Right renal pelvis (tissue), 4 donors: ENCODE measurements at places on chromosomes 2 and 18.

DNA sequence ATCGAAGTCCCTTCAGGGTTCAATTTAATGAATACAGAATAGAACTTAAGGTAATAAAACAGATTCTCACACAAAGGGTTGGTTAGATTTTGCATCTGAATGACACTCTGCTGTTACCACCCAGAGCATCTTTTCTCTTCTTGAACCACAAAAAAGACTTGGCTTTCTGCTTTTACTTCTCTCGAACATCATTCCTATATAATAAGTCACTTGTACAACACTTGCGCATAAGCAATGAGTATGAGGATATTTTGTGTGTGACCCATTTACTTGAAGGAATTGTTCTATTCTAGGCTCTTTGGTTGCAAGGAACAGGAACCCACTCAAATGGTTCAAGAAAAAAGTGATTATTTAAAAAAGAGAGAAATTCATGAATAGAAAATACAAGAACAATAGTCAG is 126.2 kb downstream of the NUP35 start:
- no peak for DNase-seq

GRCh38 chr18:68499141-68499540 is 215.8 kb downstream of the TMX3 start:
- DNase-seq, result no peak

DNA sequence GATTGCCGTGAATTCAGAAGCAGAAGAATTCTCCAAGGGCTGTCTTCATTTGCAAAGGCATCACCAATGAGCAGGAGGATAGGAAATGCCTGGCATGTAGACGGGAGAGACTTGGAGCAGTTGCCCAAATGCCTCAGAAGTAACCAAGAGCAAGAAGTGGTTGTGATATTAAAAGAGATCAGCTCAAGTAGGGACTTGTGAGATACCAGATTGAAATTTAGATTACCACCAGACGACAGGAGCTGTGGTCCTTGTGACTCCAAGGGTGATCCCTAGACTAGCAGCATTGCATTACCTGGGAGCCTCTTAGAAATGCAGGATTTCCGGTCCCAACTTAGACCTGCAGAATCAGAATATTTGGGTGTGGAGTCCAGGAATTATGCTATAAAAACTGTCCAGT is 228.6 kb upstream of the EPAS1 start:
- DNase-seq, result no peak

- DNase-seq, result no peak
Observed at GRCh38 chr2:63792530-63792929, 49.2 kb upstream of the UGP2 start.

GRCh38 chr2:192043216-192043870 is 151.4 kb downstream of the TMEFF2 start:
- no peak for DNase-seq

DNA sequence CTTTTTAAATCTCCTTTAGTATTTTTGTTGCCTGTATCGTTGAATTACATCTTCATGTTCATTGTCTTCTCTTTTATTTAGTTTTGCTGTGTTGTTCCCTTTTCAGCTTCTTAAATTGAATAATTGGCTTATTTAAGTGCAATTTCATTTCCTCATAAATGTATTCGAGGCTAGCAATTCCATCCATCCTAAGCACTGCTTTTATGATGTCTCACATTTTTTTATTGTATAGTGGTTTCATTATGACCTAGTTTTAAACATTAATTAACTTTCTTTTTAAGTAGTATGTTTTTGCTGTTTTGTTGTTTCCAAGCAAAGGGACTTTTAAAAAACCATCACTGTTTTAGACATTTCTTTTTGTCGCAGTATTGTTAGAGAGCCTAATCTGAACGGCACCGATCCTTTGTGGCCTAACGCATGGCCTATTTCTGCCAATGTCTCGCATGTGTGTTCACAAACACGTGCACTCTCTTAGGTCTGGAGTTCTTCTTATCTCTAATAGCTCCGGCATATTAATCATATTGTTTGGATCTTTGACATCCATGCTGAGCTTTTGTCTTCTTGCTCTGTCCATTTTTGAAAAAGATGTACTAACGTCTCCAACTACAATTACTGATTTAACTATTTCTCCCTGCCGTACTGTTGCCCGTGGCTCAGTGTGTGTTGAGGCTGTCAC is 59.6 kb upstream of the ZNF516 start:
- no peak for DNase-seq

GRCh38 chr2:9100080-9100876 is 96.8 kb upstream of the MBOAT2 start:
- no peak for DNase-seq

DNA sequence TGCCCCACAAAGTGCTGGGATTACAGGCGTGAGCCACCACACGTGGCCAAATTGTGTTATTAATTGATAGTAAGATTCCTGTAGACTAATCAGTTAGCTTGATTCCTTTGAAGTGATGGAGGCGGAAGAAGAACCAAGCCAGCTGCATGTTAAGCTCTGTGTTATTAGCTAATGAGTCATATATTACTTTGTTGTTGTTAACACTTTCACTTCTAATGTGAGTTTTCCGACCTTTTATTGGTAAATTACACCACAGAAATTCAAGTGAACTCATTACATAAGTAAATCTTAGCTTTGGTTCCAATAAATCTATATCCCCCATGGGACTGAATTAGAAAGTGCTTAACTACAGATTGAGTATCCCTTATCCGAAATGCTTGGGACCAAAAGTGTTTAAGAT is 20.3 kb downstream of the CHMP1B start:
- no peak for DNase-seq

DNA sequence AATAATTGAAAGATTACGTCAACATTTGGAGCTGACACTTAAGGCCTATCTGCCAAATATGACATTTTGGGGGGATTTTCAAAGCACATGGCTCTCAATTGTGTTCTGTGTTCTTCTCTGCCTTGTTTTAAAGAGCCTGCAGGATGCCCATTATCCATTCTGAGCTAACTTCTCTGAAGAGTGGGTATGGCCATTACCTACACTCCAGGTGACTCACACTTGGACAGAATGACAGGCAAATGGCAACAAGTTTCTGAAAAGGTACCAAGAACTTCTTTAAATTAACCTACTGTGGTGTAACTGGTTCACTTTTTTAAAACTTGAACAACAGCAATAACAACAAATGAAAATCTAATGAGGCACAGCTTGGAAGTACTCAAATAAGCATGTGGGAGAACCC is 834.9 kb upstream of the SLC39A10 start:
- DNase-seq, result no peak

DNA sequence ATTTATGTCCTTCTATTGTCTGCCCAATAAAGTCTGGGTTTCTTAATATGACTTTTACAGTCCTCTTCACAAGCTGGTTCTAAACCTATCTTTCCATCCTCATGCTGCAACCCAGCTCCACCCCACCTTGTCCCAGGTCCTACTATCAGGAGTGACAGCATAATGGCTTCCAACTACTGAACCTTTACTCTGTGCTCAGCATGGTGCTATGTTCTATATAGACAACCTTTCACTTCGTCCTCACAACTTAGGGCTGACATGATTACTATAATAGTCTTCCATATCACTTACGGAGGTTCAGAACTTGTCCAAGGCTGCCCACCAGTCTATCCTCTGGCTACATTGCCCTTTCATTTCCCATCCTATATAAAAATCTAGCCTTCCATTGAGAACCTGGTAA is 256.8 kb downstream of the ALK start:
- DNase-seq, result no peak

- no peak for DNase-seq
Observed at GRCh38 chr2:41741951-41742595, 305.7 kb upstream of the PKDCC start.

DNA sequence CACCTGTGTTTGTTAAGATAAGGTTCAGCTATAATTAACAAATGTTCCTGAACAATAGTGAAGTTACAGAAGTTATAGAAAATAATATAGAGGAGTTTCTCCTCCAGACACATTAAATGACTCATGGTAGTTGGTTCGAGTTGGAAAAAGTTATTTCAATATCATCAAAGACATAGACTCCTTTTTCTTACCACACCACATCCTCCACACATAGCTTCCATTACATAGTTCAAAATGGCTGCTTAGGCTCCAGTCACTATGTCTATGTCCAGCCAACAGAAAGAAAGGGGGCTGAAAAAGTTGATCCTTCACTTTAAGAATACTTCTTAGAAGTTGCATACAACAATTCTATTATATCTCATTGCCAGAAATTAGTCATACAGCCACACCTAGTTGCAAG is 50.7 kb downstream of the DYNAP start:
- DNase-seq, result no peak

DNA sequence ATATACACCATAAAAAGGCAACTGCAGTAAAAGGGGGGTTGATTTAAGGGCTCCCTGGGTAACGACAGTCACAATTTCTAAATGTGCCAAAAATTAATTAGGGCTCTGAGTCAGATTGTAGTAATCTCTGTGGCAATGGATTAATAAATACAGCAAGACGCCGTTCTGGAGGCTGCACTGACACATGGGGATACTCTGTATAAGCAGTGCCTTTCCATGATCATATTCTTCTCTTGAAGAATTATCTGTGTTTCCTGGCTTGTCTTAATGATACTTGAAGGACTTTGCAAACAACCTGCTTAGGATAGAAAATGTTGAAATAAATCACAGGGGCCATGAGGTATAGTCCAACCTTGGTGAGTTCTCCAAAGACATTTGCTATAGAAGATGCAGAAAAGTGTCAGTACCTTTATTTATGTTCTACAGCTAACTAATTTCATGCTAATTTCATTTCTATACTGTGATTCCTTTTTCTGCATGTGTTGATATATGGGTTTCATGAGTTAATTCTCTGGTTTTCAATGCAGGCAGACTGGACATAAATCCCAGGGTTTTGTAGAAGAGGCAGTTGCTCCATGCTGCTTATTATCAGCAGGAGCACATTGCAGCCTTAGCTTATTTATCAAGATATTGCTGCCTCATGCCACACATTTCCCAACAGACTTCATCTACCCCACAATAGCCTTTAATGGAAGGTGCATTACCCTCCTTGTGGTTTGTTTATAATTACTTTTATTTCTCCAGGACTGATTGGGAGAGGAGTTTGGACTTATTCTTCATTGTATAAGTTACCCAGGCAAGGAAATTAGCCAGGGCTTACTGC is 54.8 kb downstream of the HNMT start:
- DNase-seq, result no peak

DNA sequence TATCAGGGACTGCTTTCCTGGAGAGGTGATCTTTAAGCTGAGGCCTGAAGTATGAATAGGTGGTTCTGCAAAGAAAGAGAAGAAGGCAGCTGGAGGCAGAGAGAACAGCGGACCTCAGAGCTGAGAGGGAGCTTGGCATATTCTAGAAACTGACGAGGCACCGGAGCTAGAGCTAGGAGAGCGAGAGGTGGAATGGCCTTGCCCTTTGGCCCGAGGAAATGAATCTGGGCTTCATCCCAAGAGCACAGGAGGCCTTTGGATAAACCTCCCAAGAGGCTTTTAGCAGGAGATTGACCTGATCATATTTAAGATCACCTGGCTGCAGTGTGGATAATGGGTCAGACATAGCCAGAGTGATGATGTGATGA is 7.9 kb downstream of the DYSF start:
- DNase-seq, result no peak

DNA sequence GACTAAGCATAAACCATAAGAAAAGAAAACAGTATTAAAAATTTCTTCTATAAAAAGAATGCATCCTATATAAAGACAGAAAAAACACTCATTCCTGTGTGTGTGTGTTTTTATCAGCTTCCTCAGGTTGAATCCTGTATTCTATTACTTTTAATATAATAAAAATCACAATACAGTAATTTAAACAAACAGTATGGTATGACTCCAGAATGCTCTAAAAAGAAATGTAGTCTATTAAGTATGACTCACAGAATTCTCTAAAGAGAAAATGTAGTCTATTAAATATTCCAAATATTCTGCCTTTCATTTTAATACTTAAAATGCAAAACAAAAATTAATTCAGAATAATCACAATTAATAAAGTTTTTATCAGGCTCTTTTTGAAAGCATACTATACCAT is 19.8 kb downstream of the CCDC88A start:
- no peak for DNase-seq

DNA sequence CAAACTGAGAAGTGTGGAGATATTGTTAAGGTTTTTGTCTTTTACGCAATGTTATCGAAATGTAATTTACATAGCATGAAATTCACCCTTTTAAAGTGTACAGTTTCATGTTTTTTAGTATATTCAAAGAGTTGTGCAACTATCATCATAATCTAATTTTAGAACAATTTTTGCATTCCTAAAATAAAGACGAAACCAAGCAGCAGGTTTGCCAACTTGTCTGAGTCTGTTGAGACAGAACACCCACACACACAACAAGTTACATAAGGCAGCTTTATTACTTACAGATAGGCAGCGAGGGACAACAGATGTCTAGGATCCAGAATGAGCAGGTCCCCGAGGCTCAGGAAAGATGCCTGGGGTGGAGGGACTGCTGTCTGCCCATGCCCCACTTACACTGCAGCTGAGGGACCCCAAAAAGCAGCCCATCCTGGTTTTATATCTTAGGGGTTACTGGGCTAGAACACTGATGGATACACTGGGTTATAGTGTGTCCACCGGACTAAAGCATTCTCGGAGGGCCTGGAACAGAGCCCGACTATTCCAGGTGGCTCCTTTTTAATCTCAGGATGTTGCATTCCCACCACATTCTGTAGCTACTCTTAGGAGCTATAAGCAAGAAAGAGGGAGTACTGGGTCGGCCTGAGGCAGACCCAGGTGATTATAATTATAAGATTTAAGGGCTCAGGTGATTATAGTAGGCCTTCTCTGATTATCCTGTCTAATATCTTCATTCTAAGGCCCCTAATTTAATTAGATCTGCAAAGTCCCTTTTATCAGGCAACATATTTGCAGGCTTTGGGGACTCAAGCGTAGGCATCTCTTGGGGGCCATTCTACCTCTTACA is 150.2 kb upstream of the DOK6 start:
- no peak for DNase-seq

DNA sequence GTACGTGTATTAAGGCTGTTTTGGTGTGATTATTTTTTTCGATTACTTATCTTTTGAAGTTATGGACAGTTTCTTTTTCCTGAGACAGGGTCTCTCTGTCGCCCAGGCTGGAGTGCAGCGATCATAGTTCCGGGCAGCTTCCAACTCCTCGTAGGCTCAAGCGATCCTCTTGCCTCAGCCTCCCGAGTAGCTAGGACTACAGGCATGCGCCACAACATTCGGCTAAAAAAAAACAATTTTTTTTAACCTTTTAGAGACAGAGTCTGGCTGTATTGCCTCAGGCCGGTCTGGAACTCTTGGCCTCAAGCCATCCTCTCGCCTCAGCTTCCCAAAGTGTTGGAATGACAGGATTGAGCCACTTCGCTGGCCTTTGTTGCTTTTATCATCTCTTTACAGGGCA is 945 bp downstream of the HAT1 start:
- no peak for DNase-seq

DNA sequence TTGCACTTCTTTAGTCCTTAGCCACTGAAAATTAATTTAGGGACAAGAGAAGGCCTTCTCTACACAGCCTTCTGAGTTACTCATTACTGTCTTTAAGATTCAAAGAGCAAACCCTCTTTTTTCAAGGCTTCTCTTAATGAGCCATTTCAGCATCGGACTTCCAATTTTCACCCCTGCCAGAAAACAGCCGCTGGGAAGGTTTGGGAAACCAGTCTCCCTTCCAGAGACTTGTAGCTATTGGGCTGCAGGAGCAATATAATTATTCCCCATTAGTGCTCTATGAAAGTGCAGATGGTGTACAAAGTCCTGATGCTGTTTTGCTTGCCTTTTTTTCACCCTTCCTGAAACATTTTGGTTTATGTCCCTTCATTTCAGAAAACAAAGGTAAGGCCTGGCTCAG is 79.3 kb downstream of the GPR39 start:
- no peak for DNase-seq

- no peak for DNase-seq
Observed at GRCh38 chr18:32257084-32257785, 67.4 kb downstream of the MEP1B start.

GRCh38 chr2:217899231-217900009 is 103.4 kb downstream of the TNS1 start:
- no peak for DNase-seq
